Epithelial cell of proximal tubule (primary cell): ENCODE measurements at places on chromosomes 7 and 10. TPM values are rescaled to one million over a fixed set of nuclear protein-coding genes. Genes with fewer than 3 reads are reported as not detected.
A peak's percentile ranks its signal among the peaks of the same experiment; 100 is the strongest.

DNA sequence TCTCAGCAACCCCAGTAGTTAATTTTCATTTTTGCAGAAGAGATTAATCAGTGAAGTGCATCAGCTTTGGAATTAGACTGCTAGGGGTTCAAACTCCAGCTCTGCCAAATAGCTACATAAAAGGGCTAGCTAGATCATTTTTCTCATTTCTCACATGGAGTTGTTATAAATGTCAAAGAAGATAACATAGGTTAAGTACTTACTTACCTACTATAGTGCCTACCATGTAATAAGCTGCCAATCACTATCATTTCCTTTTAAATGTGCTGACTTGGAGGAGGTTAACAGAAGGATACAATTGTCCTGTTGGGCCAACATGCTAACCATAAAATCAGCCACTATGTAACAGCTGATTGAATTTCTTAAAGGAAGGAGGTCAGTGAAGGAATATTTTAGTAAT lies 40.7 kb downstream of the KDM7A start:
- no peak for DNase-seq

GRCh38 chr10:6718550-6718949 lies 138.5 kb upstream of the PRKCQ start:
- no peak for DNase-seq

DNA sequence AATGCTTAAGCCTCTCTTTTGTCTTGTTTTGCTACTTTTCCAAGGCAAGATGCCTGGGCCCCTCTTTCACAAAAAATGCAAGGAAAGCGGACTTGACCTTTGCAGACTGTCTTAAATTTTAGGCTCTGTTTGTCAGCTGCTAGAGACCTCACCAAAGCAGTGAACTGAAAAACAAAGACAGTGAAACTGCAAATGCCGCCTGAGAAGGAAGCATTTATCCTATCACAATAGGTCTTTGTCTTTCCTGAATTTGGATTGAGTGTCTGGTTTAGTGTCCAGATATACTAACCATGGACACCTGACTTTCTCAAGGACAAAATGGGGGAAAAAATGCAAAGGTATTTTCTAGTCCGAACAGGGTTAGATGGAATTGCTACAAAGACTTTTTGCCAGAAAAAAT lies 256.9 kb downstream of the INHBA start:
- no peak for DNase-seq

DNA sequence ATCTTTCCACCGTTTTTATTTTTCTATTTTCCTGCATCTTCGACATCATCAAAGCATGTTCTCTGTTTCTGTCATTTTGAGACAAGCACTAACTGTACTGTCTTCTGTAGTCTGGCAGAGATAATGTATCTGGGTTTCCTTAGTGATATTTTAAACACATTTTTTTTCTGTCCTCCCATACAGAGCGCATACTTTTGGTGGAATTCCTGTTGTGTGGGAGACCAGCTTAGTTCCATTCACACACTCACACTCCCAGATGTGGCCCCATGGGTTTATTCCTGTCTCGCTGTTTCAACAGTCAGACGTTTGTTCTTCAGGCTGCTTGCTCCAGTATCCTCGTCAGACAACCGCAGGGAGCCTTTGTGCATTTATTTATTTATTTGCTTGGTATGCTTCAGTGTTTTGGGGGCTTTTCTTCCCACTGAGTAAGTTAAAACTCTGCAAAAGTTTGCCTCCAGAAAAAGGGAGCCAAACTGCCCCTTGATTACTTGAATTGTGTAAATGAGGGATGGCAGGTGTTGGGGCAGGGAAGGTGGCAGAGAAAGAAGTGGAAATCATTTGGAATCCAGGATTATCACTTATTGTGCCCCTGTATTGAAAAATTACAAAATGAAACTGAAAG lies 456.8 kb upstream of the KLF6 start:
- DNase-seq, result no peak

OR9A4 gene
- not detected in 2 replicates for total RNA-seq

HIPK2 gene
- 45.1 and 46.4 TPM in 2 replicates for total RNA-seq

GIMAP6 gene
- total RNA-seq, result not detected in 2 replicates

DNA sequence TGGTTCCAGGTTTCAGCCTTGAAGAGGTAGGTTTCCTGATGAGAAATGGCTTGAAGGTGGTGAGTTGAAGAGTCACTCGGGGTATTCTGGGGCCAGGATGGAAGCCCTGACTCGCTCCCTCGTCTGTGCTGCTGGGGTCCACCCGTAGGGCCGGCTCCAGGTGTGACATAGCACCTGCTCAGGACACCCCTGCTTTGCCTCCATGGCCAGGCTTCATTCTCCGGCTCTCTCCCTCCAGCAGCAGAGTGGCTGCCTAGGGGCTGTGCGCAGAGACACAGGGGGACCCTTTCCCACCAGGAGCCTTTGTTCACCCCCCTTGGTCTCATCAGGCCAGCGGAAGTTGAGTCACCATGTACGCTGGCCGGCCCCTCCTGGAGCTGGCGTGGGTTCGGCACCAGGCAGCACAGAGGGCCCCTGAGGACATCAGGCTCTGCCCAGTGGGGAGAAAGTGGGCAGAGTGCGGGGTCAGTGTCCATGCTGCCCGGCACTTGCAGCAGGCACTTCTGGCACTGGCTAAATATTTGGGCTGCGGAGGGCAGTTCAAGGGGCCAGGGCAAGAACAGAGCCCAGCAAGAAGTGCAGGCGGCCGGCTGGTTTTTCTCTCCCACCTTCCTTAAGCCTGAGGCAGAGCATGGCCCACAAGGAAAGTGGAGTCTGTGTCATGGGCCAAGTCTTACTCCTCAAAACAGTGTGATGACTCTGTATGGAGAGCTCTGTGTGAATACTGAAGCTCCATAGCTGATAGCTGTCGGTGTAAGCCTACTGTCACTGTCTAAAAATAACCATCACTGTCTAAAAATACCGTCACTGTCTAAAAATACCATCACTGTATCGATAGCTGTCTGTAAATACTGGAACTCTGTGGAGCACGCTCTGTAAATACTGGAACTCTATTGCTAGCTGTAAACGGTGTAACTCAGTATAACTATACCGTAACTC lies 3.7 kb upstream of the PRKAR1B start:
- no peak for DNase-seq

HABP2 gene
- total RNA-seq, result 0.63 TPM in 1 of 2 replicates, not detected in the other

DNA sequence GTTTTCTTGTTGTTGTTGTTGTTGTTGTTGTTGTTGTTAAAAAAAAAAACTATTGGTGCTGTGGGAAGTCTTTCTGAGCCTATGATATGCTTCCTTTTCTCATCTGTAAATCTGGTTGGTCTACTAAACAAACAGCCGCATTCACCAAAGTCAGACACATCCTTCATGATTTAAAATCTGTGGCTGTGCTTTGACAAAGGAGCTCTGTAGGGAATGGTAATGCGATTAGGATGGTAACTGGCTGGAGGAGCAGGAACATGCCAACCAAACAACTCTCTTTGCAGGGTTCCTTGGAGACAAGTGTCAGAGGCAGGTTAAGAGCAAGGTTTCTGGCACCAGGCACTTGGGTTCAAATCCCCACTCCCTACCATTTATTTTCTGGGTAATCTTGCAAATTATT lies 14.9 kb upstream of the SP4 start:
- no peak for DNase-seq

PIP gene
- total RNA-seq, result not detected in 2 replicates

NKX1-2 gene
- total RNA-seq, result not detected in 2 replicates

RNF148 gene
- 0.14 and 2.2 TPM in 2 replicates for total RNA-seq

GRCh38 chr10:57657164-57657765 lies 610.4 kb downstream of the IPMK start:
- peak; percentile 10 for DNase-seq

DNA sequence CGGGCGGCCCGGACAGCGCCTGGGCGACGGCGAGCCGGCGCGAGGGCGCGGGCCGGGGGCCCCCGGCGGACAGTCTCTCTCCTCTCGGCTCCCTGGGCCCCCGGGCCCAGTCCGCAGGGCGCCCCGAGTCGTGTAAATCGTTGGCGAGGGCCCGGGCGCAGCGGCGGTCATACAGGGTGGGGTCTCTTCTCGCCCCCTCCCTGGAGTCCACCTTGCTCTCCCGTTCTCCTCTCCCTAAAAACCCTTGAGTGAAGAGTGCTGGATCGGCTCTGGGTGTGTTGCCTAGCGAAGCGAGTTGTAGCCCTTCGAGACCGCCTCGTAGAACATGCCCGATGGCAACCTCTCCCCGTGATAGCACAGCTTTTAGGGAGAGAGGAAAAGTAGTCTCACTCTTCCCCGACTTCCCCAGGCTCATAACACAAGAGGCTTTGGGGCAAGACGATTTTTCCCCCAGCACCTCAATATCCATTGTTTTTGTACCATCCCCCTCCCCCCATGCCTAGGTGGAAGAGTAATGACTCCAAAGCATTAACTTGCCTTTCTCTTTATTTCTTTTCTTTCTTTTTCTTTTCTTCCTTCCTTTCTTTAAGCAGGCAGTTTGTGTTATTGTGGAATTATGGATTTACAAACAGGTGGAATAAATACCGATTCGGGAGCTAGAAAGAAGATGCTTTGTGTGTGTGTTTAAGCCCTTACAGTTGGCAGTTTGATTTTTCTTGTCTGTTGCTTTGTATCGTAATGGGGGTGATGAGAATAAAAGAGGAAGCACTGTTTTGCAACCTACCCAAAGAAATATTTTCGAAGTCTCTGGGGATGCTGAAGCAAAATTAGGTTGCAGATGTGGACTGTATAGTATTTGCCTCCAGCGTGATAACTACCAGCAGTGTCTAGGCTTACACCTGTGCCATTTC lies 822 bp downstream of the SHOC2 start:
- DNase-seq, result no peak

- DNase-seq, result no peak
These were observed 97.8 kb downstream of the CDH23 start for GRCh38 chr10:71494476-71494875.

GNGT1 gene
- not detected in 2 replicates for total RNA-seq

DNA sequence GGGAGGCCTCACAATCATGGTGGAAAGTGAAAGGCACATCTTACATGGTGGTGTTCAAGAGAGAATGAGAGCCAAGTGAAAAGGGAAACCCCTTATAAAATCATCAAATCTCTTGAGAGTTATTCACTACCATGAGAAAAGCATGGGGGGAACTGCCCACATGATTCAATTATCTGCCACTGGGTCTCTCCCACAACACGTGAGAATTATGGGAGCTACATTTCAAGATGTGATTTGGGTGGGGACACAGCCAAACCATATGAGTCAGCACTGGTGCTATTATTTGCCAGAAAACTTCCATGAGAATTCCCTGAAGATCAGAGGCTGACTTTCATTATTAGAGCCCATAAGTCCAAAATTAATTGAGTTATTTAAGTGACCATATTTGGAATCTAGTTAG lies 1001.2 kb upstream of the POT1 start:
- DNase-seq, result no peak

DNA sequence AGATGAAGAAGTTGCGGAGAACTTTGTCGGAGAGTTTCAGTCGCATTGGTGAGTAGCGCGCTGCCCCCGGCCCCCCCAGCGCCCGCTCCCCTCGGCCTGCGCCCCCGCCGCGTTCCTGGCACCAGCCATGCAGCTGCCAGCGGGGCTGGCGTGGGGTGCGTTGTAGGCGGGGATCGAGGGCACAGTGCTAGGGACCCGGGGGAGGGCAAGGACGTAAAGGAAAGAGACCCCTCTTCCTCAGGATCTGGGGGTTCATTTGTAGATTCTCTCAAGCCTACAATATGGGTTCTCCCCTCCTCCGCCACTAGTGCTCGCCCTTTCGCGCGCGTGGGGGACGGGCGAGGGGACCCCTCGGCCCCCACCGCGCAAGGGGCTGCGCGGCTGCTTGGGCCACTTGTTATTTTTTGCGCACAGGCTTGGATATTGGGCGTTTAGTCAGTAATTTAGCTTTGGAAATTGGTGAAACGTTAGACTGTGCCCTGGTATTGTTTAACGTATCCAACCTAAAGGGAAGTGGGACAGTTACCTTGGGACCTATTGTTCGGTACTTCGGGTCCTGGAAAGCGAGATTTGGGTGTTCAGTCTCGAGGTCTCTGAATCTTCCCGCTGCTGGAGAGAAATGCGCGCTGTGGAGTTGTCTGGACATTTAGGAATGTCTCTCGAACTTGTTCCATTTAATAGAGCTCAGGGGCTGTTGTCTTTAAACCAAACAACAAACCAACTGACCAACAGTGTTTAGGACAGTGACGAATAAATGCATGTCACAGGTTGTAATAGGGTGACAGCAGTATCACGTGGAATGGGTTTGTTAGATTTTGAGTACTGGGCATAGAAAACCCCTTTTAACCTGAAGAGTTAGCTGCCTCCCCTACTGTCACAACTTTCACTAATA lies 796 bp downstream of the CDK14 start:
- no peak for DNase-seq

LIPM gene
- total RNA-seq, result not detected in 2 replicates

DNA sequence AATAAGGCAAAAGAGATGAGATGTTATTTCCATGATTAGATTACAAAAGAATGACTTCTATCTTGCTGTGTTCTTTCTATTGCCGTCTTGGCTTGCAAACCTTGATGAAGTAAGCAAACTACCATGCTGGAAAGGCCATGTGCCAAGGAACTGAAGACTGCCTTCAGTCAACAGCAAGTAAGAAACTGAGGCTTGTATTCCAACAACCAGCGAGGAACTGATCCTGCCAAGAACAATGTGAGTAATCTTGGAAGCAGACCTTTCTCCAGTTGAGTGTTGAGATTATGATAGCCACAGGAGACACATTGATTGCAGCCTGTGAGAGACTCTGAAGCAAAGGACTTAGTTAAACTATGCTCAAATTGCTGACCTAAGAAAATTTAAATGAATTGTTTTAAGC lies 164.6 kb upstream of the GRM3 start:
- no peak for DNase-seq

- DNase-seq, result no peak
These were observed 38.2 kb downstream of the CALML5 start for GRCh38 chr10:5461203-5461588.

DNA sequence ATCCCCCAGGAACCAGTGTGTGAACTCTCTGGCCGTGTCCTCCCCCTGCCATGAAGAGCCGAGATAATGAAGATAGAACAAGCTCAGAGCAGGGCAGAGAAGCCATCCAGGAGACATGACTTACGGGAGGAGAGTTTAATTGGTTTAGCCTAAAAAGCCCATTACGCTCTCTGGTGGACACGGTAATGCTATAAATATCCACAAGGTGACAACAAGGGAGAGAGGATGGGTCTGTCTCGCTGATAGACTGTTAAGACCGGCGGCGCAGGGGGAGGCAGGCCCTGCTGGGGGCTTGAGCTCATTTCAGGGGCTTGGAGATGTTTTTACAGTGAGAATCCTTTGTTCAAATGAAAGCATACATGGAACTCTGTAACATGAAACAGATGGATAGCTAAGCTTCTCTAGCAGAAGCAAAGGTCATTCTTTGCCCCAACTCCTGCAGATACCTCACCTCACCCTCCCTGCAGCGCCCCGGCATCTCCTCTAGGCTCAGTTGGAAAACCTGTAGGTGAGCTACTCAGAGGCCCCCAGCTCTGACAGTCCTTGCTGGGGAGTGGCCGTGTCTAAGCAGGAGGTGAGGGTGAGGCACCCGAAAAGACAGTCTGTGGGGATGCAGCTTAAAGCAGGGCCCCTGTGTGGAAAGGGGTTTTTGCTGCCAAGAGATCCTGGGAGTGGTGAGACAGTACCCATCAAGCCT lies 40.8 kb upstream of the LOXL4 start:
- no peak for DNase-seq

GRCh38 chr7:26398427-26398755 lies 106.7 kb downstream of the SNX10 start:
- DNase-seq, result no peak

TMEM176A gene
- 12.4 TPM in 1 of 2 replicates, not detected in the other for total RNA-seq

FAM171A1 gene
- 20.2 and 27.9 TPM in 2 replicates for total RNA-seq

C10orf67 gene
- total RNA-seq, result 0.40 and 0.43 TPM in 2 replicates

CYP2C19 gene
- not detected in 2 replicates for total RNA-seq

- DNase-seq, result no peak
These were observed 128.8 kb downstream of the PPP1R3A start for GRCh38 chr7:113790025-113790424.

GRCh38 chr7:128031901-128032604 lies 816 bp upstream of the LRRC4 start:
- DNase-seq, result no peak

LIPN gene
- total RNA-seq, result not detected in 2 replicates

LZTS2 gene
- 77.8 and 81.0 TPM in 2 replicates for total RNA-seq

TLL2 gene
- total RNA-seq, result 3.3 and 6.7 TPM in 2 replicates
